ENCODE measurements at places on chromosomes 12 and 14.

- DNase-seq = no peak
Observed at GRCh38 chr12:71688961-71689570, 3.2 kb downstream of the TMEM19 start.

- no peak for DNase-seq
Observed at GRCh38 chr12:46547421-46548354, 175.1 kb upstream of the SLC38A2 start.

- no peak for DNase-seq
Observed at GRCh38 chr12:2248087-2248900, 195.5 kb downstream of the CACNA1C start.

DNA sequence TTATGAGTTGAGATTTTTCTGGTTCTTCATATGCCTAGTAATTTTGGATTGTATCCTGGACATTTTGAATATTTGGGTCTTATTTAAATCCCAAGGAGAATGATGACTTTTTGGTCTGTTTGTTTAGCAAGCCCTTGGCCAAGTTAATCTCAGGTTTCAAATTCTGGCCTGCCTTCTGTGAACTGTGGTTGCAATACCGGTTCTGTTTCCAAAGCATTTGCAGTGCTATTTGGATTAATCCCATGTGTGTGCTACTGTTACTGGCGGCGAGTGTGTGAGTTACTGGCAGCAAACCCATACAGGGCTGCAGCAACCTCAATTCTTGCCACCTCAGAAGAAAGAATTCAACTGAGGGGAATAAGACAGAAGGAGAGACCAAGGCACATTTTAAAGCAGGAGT, 51.1 kb downstream of the TMEM260 start:
- no peak for DNase-seq

DNA sequence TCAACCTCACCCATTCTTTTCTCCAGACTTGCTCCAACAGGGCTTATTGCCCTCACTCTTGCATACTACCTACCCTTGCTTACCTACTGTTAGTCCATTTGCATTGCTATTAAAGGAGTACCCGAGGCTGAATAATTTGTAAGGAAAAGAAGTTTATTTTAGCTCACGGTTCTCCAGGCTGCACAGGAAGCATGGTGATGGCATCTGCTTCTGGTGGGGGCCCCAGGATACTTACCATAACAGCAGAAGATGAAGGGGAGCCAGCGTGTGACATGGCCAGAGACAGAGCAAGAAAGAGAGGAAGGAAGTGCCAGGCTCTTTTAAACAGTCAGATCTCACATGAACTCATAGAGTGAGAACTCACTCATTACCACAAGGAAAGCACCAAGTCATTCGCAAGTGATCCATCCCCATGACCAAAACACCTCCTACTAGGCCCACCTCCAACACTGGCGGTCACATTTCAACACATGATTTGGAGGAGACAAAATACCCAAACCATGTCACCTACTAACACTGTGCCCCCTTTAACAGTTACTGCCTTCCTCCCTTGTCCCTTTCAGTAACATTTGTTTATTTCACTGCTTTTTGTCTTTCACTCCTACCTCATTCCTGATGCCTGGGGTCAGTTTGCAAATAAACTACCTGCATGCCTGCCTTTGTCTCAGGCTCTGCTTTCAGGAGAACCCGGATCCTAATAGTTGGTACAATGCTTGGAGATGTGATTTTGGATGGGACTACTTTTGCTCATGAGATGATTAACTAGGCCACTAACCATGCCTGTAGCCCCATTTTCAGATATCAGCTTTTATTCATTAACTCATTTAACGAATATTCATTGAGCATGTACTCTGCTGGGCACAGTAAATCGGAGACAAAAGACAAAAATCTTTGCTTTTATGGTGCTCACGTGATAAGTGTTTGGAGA, 41.6 kb upstream of the CSRP2 start:
- no peak for DNase-seq

DNA sequence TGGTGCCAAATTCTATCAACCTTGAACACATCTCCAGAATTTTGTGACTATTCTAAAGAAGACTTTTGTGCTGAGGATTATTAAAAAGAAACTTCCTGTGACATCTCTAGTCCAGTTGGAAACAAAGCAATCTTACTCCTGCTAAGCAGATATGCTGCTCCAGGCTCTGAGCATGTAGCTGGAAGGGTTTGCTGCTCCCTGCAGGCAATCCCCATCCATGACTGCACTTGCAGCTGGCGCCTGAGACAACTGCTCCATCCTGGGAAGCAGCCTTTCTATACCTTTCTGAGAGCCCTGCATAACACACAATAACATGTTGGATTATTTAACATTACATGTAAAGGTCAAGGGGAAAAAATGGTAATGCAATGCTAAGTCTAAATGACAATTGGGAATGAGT, 105.1 kb downstream of the NDUFA12 start:
- DNase-seq = no peak

DNA sequence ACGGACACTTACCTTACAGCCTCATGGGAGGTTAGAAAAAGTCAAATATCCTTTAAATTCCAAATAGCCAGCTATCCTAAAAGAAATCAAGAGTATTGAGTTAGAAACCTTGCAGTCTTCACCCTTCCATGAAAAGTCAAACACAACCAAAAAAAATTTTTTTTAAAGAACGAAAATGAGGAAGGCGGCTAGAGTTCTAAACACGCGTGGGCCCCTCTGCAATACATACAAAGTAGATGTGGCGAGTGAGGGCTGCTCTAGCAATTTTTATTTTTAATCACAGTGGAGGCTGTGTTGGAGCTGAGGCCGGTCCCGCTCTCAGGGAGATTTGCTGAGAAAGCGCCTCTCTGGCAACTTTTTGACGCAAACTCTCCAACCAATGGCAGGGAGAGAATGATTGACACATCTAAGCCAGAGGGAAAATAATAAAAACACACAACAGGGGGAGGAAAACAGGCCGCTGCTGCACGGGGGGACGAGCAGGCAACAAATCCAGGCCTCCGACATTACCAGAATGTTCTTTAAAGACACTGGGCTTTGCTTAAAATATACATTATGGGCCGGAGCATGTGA, at the start of gene OTX2:
Gene OTX2 (minus strand): TSS at position 333 of the 573 bp plus-strand sequence. CDS start 5,023 bp downstream, outside the sequence.
- DNase-seq = no peak

DNA sequence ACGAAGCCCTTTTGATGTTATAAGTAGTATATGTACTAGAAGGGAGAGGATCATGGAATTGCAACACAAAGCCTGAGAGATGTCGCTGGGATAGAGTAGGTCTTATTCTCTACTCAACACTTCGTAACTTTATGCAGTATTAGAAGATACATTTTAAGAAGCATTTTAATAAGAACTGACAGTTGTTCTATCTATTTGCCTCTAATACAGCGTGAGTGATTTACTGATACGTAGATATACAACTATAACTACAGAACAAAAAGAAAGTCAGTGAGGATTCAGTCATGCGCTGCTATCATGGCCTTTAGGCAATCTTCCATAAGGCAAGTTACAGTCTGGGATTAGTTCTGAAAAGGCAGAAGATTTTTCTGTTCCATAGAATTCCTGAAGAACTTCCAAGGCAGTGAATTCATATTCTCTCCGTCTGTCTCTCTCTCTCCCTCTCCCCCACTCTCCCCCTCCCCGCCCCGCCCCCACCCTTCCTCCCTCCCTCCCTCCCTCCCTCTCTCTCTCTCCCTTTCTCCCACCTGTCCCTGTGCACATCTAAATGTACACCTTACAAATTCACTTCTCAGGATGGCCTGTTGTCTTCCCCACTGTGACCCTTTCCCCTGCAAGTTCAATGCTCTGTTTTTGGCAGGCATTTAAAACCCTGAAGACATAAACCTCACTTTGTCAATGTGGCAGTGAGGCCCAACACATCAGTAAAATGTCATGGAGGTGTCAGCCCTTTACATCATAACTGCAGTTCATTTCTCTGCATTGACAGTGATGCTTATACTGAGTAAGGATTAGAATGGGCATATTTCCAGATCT, 470.6 kb downstream of the EGLN3 start:
- DNase-seq = no peak

Measured in NCI-H1417 treated with DMSO at 0.1 percent for 48 hours (cell line).